B cell (primary cell): ENCODE measurements at places on chromosomes 5 and 9.

DNA sequence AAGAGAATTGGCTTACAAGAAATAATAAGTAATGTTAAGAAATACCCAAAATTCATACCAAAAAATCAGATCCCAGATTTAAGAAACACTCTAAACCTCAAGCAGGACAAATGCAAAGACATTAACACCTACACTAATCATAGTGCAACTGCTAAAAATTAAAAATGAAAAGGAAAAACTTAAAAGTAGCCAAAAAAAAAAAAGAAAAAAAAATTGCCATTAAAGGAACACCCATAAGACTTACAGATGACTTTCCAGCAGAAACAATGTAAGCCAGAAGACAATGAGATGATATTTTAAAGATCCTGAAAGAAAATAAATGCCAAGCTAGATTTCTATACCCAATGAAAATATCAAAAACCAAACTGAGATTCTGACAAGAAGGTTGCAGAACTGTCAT lies 101.5 kb downstream of the DENND1A start:
- DNase-seq = peak; percentile 8

GRCh38 chr5:139893873-139894272 lies 98.3 kb downstream of the PSD2 start:
- no peak for DNase-seq

- DNase-seq = no peak
Measured at GRCh38 chr5:133357758-133358157, 254.6 kb downstream of the FSTL4 start.

GRCh38 chr9:123426406-123426805 lies 70.4 kb downstream of the CRB2 start:
- peak; percentile 14 for DNase-seq

GRCh38 chr9:101650142-101650541 lies 55.4 kb upstream of the PPP3R2 start:
- DNase-seq = no peak

DNA sequence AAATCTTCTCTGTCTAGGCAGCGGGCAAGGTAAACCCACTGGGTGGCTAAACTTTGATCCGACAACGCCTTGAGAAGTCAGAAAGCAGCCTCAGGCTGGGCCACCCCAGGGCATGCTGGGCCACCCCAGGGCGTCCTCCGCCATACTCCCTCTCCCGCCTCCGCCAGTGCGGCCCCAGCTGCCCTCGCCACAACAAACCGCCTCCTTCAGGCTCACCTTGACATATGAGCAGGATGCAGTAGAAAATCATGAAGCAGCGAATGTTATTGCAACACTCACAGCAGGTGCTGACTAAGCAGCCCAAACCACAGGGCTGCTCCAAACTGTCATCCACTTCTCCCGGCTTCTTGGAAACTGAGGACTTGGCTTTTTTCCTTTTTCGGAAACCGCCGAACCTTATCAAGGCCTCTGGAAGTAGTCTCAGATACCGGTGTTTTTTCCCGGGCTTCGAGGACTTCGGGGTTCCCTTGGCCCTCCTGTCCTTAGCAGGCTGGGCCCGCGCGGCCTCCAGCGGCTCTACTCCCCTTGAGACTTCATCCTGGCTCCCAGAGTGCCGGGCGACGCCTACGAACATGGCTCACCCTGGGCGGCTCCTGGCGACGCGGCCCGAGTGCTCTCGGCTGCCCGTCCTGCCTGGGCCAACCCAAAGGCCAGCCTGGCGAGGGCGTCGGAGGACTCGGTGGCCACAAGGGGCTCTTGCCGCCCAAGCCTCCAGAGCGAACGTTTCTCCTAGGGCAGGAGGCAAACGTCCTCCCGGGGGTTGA lies at the start of gene SLCO6A1:
Gene SLCO6A1, minus strand, starts transcription at position 731 of the 764 bp plus-strand sequence. Its CDS starts 157 bp downstream, at position 574.
- no peak for DNase-seq

- DNase-seq = no peak
Measured at GRCh38 chr5:172573986-172574870, 66.8 kb upstream of the NEURL1B start.

DNA sequence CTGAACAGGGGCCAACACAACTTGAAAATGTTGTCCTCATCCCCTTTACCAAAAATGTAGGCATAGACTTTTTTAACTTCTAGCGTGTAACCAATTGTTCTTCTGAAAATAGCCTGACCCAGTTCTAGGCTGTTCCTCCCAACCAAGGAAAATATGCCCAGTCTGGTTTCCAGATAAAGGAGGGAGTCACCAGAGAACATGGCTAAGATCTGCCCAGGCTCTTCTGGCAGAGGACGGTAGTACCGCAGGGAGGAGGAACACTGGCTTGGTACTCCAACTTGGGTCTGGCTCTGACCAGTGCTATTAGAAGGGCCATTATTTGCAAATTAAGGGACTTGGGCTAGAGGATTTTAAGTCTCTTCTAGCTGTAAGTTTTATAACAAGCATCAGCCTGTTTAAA lies 63.1 kb downstream of the GRAMD2B start:
- DNase-seq = no peak

- DNase-seq = no peak
Measured at GRCh38 chr5:175820230-175820629, 51.1 kb upstream of the CPLX2 start.

GRCh38 chr5:115170134-115170928 lies 623 bp upstream of the TRIM36 start:
- no peak for DNase-seq

GRCh38 chr5:72722792-72723452 lies 93.5 kb upstream of the TNPO1 start:
- DNase-seq = no peak

DNA sequence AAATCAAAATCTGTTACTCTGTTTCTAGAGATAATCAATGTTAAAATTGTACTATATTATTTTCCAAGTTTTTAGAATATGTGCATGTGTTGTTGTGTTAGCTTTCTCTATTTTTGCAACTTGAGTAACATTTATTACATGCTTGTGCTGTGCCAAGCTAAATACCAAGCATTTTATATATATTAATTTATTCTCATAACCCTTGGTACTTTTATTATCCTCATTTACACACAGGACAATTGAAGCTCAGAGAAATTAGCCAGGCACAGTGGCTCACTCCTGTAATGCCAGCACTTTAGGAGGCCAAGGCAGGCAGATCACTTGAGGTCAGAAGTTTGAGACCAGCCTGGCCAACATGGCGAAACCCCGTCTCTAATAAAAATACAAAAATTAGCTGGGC lies 254.0 kb upstream of the DMRT1 start:
- DNase-seq = no peak

- no peak for DNase-seq
Measured at GRCh38 chr5:84028093-84028492, 307.4 kb upstream of the HAPLN1 start.

- no peak for DNase-seq
Measured at GRCh38 chr9:83209188-83209731, 146.3 kb upstream of the RASEF start.

DNA sequence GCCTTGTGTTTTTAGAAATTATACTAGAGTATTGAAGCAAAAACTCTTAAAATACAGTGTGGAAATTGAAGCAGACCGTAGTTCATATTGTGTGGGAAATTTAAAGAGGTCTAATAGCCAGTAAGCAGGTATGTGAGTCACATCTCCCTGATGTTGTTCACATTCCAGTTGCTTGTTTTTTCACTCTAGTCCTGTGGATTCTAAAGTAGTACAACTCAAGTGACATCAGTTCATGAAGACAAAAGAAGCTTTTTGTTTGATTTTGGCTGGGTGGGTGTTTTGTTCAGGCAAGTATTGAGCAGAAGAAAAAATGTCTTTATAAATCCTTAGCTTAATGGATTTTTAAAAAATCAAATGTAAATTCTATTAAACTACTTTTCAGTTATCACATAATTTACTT lies 216.2 kb downstream of the MAN2A1 start:
- no peak for DNase-seq

- no peak for DNase-seq
Measured at GRCh38 chr9:97387504-97387886, 24.4 kb upstream of the TDRD7 start.

DNA sequence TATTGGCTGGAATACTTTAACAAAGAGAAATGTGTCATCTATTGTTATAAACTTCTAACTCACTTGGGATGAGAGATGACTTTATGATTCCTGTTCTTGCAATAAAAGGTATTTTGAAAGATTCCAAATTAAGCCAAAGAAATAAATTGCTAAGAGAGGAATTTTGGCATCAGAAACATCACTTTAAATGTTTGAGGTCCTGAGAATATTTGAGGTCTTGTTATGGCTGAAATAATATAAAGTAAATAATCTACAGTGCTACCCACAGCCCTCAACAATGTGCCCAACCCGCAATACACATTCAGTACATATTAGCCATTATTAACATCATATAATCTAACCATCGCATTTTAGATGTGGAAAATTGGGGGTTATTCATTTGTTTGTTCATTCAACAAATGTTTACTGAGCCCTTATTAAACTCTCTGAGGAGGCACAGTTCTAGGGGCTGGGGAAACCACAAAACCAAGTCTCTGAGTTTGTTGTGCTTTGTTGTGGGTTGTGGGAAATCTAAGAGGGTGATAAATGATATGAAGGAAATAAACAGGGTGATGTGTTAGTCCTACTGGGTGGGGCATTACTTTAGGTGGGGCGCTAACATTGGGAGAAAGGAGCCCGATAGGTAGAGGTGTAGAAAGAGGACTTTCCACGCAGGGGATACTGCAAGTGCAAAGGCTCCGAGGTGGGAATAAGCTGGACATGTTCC lies 135.2 kb upstream of the CLINT1 start:
- no peak for DNase-seq

GRCh38 chr5:407051-407450 lies 35.9 kb upstream of the EXOC3 start:
- DNase-seq = no peak

- DNase-seq = peak; percentile 45
Measured at GRCh38 chr9:114098021-114098935, 814 bp downstream of the KIF12 start.

GRCh38 chr9:133597316-133597957 lies 11.8 kb downstream of the FAM163B start:
- no peak for DNase-seq

DNA sequence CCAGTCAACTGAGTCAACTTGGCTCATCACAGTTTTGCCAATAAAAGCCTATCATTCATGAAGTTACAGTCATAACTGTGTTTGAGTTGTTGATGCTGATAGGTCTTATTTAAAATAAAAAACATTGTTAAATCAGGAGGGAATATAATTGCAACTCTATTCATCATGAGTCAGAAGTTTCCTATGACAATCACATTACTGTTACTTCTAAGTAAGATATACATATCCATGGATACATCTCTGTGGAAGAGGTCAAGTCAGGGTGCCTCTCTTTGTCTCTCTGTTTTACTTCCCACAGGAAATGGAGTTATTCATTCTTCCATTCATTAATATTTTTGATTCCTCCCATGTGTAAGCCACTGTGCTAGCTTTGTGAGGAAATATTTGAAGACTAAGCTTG lies 2015.4 kb upstream of the WWC1 start:
- DNase-seq = no peak

GRCh38 chr5:61306531-61307131 lies 25.4 kb upstream of the ZSWIM6 start:
- DNase-seq = no peak

DNA sequence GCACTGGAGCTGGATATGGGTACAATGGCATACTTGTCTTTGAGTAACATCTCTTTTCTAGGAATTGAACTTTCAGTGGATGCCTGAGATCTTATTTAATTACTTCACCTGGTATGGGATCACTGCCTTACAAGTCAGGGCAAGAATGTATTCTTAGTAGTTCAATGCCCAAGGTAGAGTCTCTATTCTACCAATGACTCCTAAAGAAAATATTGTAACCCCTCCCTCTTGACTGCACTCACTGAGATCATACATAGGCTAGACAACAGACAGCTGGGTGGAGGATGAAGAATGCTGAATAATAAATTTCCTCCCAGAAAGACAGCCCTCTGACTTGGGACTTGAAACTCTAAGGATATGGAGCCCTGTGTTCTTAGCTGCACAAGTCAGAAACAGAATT lies 1216.3 kb upstream of the ACO1 start:
- DNase-seq = no peak

- DNase-seq = peak; percentile 54
Measured at GRCh38 chr5:88727705-88728313, 155.2 kb downstream of the MEF2C start.

DNA sequence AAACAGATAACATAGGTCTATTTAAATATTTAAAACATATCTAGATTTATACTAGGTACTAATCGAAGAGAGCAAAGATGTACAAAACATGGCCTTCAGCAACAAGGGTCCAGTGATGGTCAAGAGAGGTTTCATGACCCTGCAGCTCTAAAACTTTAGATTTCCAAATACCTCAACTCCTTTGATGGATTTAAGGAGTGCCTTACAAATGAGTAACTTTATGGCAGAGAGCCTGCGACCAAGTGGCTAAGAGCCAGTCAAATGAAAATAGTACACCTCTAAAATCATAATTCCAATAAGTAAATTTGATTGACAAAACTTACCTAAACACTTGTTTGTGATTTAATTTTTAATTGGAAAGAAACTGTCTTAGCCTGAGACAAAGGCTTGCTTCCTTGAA lies 4.7 kb upstream of the SH3RF2 start:
- no peak for DNase-seq

- DNase-seq = no peak
Measured at GRCh38 chr5:143462431-143462830, 58.9 kb upstream of the NR3C1 start.

DNA sequence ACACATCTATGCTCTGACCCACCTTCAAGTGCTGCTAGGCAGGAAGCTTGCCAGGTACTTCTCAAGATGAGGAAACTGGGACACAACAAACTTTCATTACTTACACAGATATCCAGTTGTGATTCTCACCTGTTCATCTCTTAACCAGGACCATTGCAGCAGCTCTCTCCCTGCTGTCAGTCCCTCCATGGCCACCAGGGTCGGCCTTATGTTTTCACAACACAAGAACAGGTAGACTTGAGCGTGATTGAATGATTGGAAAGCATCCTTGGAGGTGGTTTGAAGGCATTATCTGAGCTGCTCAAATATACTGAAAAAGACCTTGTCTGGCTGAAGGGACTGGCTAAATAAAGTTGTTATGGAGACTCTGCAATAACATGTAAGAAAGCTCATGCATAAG lies 94.4 kb downstream of the MTREX start:
- no peak for DNase-seq

DNA sequence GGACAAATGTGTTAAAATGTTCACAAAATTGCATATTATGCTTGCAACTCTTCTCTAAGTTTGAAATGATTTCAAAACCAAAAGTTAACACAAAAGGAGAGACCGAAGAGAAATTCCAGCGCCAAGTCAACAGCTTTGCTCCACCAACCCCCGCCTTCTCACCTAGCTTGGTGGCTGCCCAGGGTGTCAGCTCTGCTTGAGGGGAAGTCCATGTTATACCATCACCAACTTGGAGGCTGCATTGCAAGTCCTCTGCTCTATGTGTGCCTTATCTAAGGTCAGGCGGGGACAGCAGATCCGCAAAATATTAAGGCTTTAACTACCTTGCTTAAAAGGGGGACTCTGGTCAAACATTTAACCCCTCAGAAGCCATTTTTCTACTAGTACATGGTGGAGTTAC lies 14.6 kb downstream of the CCNJL start:
- no peak for DNase-seq

DNA sequence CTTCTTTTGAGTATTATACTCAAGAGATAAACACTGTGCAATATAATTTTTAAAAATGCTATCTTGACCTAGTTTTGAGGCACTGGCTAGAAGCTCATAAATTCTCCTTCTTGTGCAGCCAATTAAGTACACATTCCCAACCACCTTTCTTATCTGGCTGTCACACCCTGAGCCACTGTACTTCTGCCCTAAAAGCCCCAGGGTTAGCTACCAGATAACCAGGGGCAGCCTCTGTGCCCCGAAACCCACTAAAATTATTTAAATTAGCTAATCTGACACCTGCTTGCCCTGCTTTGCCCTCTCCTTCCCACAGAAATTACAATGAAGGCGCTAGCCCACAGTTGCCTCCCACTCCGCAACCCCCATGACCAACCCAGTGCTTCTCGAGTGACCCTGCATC lies 597.3 kb upstream of the TYRP1 start:
- no peak for DNase-seq
